Brain microvascular endothelial cell (primary cell): ENCODE measurements at places on chromosomes 16 and 17.

- DNase-seq, result no peak
Observed at GRCh38 chr16:83952587-83952939, 477 bp upstream of the OSGIN1 start.

DNA sequence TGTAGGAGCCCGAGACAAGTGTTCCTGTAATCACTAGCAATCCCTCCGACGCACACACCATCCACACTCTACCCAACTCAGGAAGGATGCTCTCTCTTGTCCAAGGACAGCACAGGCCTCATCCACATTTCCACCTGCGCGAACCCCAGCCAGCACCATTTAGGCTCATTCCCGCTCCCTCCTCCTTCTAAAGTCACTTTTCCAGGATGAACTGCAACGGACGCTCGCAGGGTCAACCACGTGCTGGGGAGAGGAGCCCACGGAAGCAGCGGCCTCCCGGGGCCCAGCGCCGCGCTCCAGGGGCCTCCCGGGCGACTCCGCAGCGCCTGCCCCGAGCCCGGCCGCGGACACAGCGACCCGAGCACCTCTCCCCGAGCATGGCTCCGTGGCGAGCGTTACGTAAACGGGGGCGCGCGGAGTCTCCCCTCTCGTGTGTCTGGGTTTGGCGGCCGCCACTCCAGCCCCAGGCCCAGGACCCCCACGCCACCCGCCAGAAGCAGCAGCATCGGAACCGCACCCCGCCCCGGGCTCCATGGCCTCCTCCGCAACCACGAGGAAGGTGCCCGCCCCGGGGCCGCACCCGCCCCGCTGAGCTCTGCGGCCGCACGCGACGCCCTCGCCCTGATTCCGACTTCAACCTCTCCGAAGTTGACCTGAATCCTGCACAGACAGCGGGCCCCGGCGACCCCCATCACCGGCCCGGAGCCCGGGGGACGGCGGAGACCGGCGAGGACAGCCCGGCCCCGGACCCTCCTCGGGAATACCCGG is 668 bp downstream of the USP36 start:
- peak; percentile 24 for DNase-seq

DNA sequence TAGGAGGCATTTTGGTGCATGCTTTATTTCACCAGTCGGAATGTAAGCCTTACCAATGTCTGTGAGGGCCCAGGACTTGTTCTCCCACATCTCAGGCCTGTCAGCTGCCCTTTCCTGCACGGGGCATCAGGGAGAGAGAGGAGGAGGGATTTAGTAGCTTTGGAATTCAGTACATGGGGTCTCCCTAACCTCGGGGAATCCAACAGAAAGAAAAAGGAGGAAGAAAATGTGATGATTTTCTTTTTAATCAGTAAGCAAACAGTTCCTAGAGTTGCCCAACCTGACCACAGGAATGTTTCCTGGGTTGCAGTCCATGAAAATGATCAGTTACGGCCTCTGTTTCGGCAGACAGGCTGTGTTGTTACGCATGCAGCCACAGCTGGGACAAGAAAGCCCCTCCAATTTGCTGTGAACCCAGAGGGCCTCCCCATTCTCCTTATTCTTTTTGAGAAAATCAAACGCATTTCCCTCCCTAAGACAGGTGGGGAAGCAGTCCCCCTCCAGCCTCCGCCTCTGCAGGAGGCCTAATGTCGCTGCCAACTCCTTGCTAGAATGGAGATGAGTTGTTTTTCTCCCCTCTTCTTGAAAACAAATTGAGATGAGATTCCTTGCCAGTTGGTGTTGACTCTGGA is 53.1 kb upstream of the TANGO6 start:
- peak; percentile 82 for DNase-seq

DNA sequence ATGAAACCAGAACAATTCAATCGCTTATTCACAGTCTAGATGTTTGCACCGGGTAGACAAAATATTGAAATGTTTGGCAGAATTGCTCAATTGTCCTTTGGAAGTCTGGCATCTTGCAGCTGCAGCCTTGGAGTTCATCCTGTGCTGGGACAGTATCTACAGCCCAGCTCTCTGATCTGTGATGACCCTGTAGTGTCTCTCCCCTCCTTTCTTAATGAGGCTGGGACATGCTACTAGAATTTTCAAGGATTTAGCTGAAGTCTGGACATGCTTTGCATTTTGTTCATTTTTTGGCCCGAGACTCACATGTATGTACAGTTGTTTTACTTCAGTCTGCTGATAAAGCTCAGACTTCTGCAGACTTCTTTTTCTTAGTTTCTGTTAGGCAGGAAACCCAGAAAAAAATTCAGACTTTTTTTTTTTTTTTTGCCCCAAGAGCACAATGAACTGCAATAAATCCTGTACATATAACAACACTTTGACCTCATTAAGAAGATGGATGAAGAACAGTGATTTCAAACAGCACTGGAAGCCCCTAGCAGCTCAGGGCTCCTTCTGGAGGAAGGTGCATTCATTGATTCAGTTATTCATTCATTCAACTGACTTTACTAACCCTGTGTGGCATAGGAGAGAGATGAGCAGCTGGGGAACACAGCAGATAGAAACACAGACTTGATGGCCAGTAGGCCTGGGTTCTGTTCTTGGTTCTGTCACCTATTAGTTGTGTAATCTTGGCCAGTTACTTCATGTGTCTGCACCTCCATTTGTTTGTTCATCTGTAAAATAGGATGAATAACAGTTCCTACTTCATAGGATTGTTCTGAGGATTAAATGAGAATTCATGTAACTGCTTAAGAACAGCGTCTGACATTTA is 210.0 kb downstream of the MAP2K4 start:
- DNase-seq, result no peak

- DNase-seq, result no peak
Observed at GRCh38 chr17:81517339-81518112, 4.9 kb upstream of the ACTG1 start.

GRCh38 chr16:56234737-56235136 is 43.4 kb downstream of the GNAO1 start:
- no peak for DNase-seq

- no peak for DNase-seq
Observed at GRCh38 chr16:57987441-57988177, 12.9 kb downstream of the ZNF319 start.

DNA sequence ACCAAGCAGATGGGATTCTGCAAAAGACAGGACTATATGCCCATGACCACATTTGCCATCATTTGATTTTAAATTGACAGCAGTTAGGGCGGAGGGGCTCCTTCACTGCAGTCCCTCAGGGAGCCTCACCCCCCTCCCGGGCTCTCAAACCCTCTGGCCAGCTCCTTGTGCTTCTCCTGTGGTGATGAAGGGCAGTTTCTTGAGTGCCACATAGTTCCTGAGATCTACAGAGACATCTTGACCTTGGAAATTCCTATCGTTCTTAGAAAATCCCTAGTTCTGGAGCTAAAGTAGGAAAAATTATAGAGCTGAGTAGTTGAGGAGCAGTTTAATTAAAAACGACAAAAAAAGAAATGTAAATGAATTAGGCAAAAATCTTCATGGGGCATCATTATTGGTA is 231.5 kb downstream of the CCDC182 start:
- no peak for DNase-seq

- no peak for DNase-seq
Observed at GRCh38 chr16:73016488-73016830, 31.5 kb downstream of the ZFHX3 start.

- no peak for DNase-seq
Observed at GRCh38 chr17:67256075-67256732, 11.2 kb upstream of the HELZ start.

DNA sequence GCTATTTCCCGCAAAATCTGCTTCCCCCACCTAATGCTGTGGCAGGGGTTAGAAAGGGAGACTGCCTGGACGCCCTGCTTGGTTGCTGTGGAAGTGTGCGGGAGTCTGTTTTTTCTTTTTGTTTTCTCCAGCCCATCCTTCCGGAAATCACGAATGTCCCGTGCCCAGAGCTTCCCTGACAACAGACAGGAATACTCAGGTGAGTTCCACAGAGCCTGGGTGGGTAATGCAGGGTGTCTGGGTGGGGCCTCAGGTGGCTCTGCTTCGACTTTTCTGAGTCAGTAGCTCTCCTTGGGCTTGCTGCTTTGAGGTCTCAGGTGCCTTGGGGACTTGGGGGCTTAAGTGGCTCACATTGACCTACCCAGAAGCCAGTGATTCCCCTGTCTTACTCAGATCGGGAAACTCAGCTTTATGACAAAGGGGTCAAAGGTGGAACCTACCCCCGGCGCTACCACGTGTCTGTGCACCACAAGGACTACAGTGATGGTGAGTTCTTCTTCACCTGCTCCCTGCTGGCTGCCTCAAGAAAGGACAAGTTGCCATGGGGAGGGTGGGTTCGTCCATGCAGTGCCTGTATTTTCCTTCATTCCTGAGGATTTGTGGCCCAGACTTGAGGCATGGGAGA is 11.4 kb downstream of the LIMD2 start:
- DNase-seq, result no peak
